Stimulated activated CD4-positive, alpha-beta T cell treated with anti-CD3 and anti-CD28 coated beads, TNF-alpha, amount 100 ng/mL, for 48 hours (primary cell): ENCODE measurements at places on chromosomes 7 and 10.
A peak's percentile ranks its signal among the peaks of the same experiment; 100 is the strongest.

GRCh38 chr7:83547526-83547925 is 101.4 kb downstream of the SEMA3E start:
- no peak for DNase-seq

GRCh38 chr7:22001345-22002004 is 55.8 kb upstream of the CDCA7L start:
- no peak for DNase-seq

- no peak for DNase-seq
These were observed 670.0 kb downstream of the XPNPEP1 start for GRCh38 chr10:109253306-109253705.

GRCh38 chr10:4733150-4733842 is 92.7 kb upstream of the AKR1E2 start:
- no peak for DNase-seq

- no peak for DNase-seq
These were observed 6.6 kb downstream of the NIPSNAP2 start for GRCh38 chr7:55970978-55971377.

GRCh38 chr10:120996456-120997034 is 145.4 kb downstream of the WDR11 start:
- no peak for DNase-seq

DNA sequence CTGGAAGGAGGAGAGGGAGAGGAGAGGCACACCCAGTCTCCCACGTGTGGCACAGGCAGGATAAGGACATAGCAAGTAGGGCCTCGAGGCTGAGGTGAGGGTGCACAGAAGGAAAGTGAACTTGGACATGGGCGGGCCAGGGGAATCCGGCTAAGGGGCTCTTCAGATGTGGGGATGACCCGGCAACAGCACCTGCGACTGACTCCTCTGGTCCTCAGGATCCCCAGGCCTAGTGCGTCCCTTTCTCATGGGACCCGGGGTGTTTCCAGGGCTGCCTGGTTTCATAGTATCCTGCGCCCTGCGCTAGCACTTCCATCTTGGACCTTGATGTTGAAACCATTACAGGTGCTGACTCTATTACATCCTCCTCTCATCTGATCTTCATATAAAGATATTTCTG is 96.1 kb upstream of the LYZL2 start:
- DNase-seq = no peak

- no peak for DNase-seq
These were observed 48.1 kb upstream of the ZEB1 start for GRCh38 chr10:31270954-31271353.

DNA sequence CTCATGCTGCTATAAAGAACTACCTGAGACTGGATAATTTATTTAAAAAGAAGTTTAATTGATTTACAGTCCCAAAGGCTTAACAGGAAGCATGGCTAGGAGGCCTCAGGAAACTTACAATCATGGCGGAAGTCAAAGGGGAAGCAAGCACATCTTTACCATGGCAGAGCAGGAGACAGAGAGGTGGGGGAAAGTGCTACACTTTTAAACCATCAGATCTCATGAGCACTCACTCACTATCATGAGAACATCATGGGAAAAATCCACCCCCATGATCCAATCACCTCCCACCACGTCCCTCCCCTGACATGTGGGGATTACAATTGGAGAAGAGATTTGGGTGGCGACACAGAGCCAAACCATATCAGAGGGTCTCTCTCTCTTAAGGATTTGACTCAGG is 108.6 kb upstream of the PODXL start:
- no peak for DNase-seq

- DNase-seq = no peak
These were observed 77.8 kb downstream of the ATAD1 start for GRCh38 chr10:87740254-87740655.

DNA sequence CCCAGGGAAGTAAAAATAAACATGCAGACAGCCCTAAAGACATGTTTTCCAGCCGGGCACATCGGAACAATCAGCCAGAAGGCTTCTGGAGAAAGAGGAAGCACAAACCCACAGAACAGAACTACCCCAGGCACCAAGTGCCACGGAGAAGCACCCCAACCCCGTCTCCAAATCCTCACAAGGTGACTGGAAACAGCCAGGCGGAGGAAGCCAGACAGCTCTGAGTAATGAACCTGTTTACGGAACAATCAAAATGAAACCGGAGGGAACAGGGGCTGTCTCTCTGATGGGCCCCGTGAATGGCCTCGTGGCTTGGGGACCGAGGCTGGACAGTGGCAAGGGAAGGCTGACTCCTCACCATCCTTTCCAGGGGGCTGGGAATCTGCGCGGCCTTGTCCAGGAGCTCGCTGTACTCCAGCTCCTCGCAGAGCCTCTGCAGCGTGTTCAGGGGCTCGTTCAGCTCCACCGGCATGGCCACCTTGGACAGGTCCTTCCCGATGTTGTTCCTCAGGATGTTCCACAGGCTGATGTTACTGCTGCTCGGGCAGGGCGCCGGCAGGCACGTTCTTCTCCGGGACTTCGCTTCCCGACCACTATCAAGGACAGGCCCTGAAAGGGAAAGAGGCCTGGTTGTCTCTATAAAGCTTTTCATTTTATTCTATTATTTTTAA is 77.0 kb upstream of the GSDME start:
- DNase-seq = no peak

GRCh38 chr10:97713826-97714400 is 383 bp downstream of the MARVELD1 start:
- DNase-seq = no peak

- no peak for DNase-seq
These were observed 146.4 kb upstream of the TMEM106B start for GRCh38 chr7:12064586-12065127.

GRCh38 chr10:22605168-22605567 is 109.2 kb downstream of the PIP4K2A start:
- no peak for DNase-seq

DNA sequence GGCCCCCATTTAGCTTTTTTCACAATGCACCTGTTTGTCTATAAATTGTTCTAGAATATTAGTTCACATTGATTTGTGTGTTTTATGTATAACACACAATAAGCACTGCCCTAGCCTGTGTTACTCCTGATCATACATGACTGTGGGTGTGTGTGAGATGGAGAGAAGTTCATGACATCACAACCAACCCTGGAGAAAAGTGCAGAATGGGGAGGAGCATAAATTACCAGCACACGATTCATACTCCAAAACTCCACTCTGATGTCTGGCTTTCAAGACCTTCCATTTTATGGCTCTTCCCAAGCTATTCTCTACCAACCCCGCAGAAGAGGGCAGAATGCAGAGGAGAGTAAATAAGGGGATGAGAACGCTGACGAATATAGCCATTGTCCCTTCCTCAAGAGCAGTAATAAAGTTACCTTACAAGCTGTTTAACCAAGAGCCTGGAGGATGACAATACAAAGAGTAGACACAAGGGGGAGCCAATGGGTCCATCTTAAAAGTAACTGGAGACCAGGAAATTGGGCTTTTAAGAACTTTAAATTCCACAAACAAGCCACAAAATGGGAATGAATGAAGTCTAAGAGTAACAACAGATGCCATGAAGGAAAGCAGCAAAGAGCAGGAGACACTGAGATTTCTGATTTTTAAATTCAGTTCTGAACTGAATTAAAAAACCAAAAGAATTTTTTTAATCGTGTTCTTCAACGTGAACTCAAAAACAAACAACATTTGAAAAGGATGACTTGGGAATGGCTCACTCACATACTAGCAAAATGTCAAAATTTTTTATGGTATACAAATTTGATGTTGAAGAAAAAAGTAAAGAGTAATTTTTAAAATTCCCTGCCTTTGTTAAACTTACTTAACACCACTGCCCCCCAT is 159.6 kb downstream of the PARD3 start:
- DNase-seq = peak; percentile 32

DNA sequence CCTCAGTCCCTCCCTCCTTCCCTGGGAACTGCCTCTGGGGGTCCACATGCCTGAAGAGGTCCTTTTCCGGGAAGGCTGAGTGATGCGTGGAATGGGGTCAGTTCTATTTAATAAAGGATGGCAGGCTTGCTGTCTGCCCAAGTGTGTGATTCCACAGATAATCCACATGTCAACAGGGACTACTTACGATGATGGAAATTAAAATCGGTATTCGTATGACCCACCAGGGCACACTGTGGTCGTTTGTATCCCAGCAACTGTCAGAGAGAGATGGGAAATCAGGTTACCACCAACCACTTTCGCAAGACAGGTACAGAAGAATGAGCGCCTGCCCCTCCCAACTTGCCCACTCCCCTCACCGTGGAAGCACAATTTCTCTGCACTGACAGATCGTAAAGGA is 110.3 kb downstream of the VIPR2 start:
- DNase-seq = no peak

GRCh38 chr7:142808461-142808801 is 37.7 kb downstream of the PRSS2 start:
- DNase-seq = no peak

DNA sequence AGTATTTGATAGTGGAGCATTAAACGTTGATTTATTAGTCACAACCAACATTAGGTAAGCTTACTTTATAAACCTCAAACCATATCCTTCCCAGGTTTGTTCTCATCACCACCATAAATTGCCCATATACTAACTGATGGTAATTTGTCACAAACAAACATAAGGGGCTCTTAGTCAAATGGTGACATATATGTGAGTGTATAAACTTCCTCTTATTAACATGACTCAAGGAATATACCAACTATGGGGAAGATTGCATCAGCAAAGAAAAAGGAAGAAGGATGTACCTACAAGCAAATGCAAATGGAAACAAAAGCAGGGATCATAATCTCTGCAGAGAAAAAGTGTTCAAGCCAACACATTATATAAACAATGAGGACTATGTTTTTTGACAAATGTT is 418.2 kb upstream of the AKR1E2 start:
- DNase-seq = no peak

- DNase-seq = no peak
These were observed 95.3 kb downstream of the CUX1 start for GRCh38 chr7:101912716-101913110.

GRCh38 chr7:69173846-69174245 is 424.4 kb upstream of the AUTS2 start:
- no peak for DNase-seq

DNA sequence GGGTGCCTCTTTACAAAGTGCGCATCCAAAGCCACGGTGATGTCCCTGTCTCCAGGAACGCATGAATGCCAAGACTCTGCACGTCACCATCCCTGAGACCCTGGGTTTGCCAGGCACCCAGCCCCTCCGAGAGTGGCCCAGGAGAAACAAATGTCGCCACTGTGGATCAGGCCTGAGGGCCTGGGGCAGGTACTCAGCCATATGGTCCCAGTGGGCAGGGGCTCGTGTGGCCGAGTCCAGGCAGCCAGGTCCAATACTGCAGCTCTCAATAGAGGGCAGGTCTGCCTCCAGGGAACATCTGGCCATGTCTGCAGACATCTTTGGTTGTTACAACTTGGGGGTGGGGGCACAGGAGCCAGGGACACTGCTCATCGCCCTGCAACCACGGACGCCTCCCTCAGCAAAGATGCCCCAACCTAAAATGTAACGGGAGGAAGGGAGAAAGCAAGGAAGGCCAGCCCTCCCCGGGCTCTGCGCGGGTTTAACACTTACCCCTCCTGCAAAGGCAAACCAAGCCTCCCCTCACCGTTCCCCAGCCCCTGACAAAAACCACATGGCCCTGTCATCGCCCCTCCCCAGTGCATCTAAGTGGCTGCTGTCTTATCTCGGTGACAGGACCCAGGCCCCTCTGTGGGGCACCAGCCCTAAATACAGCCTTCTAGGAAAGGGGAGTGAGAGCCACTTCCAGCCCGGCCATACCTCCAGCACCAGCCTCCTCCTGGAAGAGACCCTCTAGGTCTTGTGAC is 10.3 kb upstream of the PAPOLB start:
- no peak for DNase-seq

GRCh38 chr7:106659166-106659962 is 1.6 kb downstream of the CCDC71L start:
- no peak for DNase-seq

- DNase-seq = no peak
These were observed 461.5 kb upstream of the COBL start for GRCh38 chr7:51778121-51778520.

- no peak for DNase-seq
These were observed 222.9 kb upstream of the PITRM1 start for GRCh38 chr10:3395458-3395861.

- DNase-seq = no peak
These were observed 506.9 kb downstream of the RPS24 start for GRCh38 chr10:78540355-78541076.

- DNase-seq = no peak
These were observed 11.6 kb upstream of the NKX2-3 start for GRCh38 chr10:99520847-99521764.

DNA sequence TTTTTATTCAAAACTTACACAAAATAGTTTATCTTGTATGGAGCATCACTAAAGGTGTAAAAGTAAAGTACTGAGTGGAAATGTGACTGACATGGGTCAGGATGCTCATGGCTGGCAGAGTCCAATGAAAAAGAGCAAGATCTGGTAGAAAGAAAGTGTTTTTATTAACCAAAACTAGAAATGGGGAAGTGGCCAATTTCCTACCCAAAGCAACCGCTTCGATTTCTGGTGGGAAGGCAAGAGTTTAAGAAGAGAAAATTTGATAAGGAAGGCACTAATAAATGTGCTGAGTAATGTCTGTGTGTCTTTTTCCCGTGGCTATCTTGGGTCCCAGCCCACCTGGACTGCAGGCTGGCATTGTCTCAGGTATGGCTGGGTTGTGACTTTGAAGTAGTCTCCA is 277.7 kb downstream of the ANKRD7 start:
- no peak for DNase-seq

DNA sequence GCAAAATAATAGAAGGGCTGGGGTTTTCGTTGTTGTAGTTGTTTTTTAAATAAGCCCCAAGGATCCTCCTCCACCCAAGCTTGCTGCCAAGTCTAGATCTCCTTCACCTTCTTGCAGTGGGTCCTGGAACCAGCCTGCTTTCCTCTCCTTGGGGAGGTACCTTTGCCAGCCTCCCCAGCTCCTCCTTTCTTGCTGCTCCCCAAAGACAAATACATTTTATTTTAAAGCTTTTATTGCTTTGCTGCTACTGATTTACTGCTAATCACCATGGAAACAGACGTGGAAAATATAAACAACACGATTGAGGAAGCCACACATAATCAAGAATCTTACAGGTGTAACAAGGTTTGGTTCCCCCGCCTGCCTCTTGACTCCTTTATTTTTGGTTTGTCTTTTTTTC is 17.4 kb upstream of the SLF2 start:
- DNase-seq = no peak

GRCh38 chr7:139598642-139599041 is 75.2 kb downstream of the CLEC2L start:
- DNase-seq = no peak
